ENCODE measurements at places on chromosomes 7 and 10.

- DNase-seq, result no peak
Observed at GRCh38 chr7:73308074-73308664, 457 bp downstream of the NSUN5 start.

DNA sequence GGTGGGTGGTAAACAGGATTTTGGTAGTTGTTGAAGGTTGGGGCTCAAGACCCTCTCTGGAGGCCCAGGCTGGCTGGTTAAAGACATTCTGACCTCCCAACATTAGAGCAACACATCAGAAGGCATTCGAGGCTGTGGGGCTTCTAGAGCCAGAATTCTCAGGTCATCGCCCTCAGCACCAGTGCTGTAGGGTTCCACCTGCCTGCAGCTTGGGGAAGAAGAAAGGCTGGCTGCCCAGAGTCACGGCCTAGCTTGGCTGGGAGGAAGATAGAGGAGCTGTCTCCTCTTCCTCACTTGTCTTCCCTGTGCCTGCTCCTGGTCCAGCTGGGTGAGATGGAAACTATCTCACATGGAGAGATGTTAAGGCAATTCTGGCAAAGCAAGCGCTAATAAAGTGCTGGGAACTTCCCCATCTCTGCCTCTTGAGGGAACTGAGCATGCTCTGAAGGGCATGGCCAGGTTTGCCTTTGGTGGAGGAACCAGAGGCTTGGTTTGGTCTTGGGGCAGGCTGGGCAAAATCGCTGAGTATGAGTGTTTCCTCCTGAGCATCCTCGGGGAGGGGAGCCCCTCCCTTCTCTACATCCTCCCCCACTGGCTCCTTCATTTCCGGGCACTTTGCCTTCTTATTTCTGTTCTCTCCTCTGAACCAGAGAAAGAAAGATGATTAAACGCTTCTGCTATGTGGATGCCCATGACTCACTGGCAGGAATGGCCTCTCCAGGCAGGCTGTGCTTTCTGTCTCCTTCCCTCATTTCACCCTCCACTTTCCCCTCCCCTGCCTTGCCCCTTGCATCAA, 509.0 kb upstream of the PODXL start:
- no peak for DNase-seq

DNA sequence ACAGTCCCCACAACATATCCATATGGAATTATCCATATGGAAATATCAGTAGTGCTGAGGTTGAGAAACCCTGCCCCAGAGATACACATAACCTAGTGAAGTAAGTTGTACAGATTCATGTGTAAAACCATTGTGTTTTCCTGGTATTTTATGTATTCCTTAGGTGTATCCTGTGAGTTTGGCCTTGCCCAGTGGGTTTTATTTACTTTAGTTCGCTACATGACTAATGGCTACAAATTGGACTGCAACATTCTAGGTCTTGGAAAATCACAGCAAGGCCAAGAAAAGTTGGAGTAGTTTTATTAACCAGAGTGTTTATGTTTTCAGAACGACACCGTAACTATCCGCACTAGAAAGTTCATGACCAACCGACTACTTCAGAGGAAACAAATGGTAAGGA, 1.4 kb downstream of the RPS24 start:
- DNase-seq, result no peak

- no peak for DNase-seq
Observed at GRCh38 chr7:142383841-142384492, 126.1 kb upstream of the PRSS58 start.

DNA sequence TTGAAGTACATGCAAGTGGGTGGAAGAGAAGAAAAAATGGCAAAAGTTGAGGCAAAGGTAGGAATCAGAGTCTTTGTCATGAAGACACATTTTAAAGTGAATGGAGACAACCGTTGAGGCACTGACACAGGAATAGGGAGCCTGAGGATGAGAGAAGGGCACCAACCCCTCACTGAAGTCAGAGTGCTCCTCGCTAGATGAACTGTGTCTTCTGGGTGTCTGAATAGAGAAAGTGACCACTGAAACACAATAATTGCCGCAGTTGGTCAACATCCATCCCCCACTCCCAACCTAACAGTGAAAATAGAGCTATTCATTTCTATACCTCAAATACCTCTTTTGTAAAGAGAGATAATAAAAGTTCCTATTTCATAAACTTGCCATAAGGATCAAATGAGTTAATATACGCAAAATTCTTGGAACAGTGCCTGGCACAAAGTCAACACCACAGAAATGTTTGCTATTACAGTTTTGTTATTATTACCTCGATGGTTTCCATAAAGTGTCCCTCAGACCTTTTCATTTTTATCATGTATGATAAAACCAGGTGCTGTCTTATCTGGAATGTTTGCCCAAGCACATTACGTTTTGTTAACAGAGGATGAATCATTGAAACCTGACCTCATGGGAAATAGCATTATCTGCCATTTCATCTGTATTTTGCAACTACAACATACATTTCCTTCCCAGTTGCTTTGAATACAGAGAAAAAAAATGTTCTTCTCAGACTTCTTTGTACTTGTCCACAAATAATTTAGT, 61.8 kb upstream of the SP4 start:
- DNase-seq, result no peak

GRCh38 chr7:158073845-158074840, 513.5 kb downstream of the PTPRN2 start:
- no peak for DNase-seq

DNA sequence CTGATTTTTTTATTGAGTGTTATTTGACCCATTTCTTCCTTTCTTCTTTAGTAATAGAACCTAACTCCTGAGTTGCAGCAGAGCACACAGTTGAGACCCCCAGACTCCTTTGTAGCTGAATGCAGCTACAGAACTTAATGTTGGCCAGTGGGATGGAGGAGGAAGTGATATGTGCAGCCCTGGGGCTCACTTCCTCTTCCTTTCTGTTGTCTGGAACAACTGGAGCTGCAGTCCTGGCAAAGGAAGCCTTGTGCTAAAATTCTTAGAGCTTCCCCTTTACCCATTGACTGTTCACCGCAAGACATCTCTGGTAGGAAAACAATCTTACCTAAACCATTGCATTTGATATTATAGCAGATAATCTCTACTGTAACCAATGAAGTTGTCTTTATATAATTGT, 86.6 kb downstream of the ITGB8 start:
- DNase-seq, result no peak

DNA sequence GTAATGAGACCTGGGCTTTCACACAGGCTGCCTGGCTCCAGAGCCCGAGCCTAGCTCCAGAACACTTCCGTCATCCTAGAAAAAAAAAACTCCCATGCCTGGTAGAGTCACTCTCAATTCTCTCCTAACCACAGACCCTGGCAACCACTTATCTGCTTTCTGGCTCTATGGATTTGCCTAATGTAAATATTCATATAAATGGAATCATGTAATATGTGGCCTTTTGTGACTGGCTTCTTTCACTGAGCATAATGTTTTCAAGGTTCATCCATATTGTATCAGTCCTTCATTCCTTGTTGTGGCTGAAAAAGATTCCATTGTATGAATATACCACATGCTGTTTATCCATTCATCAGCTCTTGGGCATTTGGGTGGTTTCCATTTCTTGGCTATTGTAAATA, 167.7 kb upstream of the MKLN1 start:
- no peak for DNase-seq

DNA sequence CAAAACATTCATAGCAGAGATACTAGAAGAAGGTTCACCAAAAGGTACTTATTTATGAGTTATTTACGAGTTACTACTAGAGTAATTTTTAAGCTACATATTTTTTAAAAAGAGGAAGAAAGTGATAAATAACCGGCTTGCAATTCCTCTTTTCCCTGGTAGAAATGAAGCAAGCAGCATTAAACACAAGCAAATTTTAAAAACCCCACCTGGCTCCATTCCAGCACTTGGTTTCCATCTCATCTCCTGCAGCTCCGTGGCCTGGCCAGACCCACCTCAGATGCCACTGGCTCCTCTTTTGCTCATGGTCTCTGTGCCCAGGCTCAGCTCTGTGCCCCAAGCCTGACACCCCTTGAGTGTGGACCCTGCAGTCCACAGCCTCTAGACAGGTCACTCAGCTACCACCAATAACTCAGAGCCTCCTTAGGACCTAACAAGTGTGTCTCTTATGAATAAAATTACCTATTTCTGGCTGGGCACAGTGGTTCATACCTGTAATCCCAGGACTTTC, 479.5 kb downstream of the TNS3 start:
- no peak for DNase-seq

DNA sequence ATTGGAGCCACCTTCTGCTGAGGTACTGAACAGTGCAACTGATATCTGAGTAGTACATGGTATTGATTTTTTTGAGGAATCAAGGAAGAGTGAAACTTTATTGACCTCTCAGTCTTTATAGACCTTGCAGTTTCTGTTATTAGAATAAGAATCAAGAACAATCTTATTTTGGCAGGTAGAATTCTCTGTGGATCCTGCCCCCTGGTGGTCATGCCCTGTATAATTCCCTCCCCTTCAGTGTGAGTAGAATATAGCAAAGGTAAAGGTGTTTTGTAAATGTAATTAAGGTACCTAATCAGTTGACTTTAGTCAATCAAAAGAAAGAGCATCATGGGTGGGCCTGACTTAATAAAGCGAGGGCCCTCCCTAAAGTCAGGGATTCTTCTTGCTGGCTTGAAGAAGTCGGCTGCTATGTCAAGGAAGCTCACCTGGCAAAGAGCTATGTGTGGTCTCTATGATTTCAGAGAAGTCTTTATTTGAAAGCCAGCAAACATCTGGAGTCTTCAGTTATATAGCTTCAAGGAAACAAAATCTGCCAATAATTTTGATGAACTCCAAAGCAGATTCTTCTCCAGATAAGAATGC, 142.8 kb downstream of the LSM5 start:
- DNase-seq, result no peak

GRCh38 chr7:146902728-146903127, 786.1 kb downstream of the CNTNAP2 start:
- DNase-seq, result no peak

DNA sequence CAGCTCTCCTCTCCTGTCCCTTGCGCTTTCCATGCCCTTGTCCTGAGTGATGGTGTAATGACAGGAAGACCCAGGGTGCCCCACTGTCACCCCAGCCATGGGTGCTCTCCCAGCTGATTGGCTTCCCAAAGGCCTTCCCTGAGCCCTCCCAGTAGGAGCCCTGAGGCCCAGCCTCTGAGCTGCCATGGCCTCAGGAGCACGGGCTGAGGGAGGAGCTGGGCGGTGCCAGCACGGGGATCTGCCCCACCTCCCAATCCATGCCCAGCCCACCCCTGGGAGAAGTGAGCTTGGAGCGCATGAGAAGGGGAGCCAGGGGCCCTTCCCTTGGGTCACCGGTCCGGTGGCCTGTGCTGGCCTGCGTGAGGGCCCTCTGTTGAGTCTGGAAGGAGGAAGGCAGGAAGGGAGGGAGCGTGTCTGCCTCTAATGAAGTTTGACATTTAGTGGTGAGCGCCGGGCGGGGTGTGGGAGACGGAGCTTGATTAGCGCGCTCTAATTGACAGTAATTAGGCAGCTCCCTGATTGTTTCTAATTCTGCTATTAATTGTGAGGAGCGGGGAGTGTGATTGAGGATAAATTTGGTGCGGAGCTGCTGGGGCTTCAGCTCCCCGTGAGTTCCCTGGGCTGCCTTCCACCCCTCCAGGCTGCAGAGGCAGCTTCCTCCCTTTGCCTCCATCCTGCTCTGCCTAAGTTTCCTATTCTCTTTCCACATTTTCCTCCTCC, 28.3 kb downstream of the GBX1 start:
- no peak for DNase-seq

- DNase-seq, result no peak
Observed at GRCh38 chr10:97570789-97571471, 1.6 kb upstream of the ANKRD2 start.

DNA sequence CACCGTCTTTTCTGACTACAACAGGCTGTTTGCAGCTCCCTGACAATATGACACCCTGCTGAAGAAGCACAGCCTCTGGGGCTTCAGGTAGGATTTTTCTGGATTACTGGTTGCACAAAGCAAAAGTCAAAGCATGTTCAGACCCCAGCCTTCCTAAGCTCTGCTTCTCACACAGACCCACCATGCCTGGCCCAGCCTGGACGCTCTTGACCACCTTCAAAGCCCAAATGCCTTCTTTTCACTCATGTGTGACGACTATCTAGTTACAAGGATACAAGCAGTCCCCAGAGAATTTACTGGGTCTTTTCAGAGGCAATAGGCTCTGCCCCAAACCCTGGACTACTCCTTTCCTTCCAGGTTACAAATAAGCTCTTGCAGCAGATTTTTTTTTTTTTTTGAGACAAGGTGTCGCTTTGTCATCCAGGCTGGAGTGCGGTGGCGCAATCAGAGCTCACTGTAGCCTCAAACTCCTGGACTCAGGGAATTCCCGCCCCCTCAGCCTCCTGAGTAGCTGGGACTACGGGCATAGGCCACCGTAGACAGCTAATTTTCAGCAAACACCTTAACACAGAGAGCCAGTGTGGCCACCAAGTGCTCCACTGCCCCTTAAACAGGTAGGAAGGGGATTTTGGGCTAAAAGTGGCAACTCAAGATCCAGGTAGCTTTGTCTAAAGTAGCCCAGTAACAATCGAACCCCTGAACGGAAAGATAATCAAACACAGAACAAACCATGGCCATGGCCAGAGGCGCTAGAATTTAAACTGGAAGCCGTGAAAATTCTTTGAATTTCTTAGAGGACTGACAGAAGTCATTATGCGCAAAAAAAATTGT, 16.2 kb downstream of the SVIL start:
- no peak for DNase-seq

- no peak for DNase-seq
Observed at GRCh38 chr7:55774327-55775050, 88.1 kb downstream of the SEPTIN14 start.

DNA sequence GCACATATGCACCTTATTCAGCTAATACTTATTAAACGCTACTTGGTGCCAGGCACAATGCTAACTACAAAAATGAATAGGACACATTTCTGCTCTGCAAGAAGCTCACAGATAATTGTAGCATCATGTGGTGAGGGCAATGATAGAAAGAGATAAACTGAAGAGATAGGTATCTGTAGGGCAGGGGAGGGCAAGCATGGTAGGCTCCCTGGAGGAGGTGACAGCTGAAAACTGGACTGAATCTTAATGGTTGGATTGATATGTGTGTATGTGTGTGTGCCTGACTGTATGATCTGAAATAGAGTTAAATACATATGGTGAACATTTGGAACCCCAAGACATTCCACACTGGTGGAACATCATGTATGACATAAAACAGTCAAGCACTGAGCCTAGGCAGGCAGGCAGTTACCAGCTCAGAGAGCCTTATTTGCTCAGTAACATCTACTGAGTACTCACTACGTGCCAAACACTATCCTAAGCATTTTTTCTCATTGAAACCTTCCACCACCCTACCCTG, 4.8 kb upstream of the CEP55 start:
- no peak for DNase-seq

- DNase-seq, result no peak
Observed at GRCh38 chr10:99784016-99784726, 1.7 kb downstream of the ABCC2 start.

GRCh38 chr7:92696584-92696983, 106.4 kb upstream of the FAM133B start:
- no peak for DNase-seq

GRCh38 chr10:101780818-101781654, 2.2 kb downstream of the NPM3 start:
- DNase-seq, result peak; percentile 49

- no peak for DNase-seq
Observed at GRCh38 chr10:114694752-114695151, 36.7 kb upstream of the ABLIM1 start.

- DNase-seq, result no peak
Observed at GRCh38 chr10:14048930-14049613, 281.7 kb downstream of the FRMD4A start.

Data from stimulated activated CD4-positive, alpha-beta T cell treated with anti-CD3 and anti-CD28 coated beads, TNF-alpha, amount 100 ng/mL, for 24 hours (primary cell).